Suppressor macrophage treated with lipopolysaccharide for 4 hours (primary cell): ENCODE measurements at places on chromosomes 12 and 14.
A peak's percentile ranks its signal among the peaks of the same experiment; 100 is the strongest.

- no peak for DNase-seq
Measured at GRCh38 chr12:107650977-107651376, 34.6 kb upstream of the PWP1 start.

GRCh38 chr12:27521066-27521465, 2.9 kb upstream of the PPFIBP1 start:
- no peak for DNase-seq

GRCh38 chr12:83172441-83172840, 485.7 kb downstream of the TMTC2 start:
- no peak for DNase-seq

DNA sequence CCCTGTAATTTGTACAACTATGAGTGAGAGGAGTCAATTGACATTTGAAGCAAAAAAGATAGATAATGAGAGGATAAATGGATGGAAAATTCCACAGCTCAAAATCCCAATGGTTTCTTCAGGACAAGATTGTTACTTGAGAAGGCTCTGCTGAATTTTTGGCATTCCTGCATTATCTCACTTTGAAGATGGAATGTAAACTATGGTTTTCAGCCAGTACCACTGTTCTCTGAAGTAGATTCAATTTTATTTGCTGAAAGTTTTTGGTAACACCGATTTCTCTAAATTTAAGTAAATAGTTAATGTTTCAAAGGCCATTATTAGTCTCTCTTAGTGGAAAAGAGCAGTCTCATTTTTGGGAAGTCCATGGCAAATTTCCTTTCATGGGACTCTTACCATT, 121.9 kb upstream of the SLC38A2 start:
- no peak for DNase-seq

GRCh38 chr14:23444314-23444713, 8.9 kb upstream of the MYH7 start:
- DNase-seq: no peak

GRCh38 chr14:104926619-104927431, 2.1 kb downstream of the PLD4 start:
- DNase-seq: peak; percentile 77

DNA sequence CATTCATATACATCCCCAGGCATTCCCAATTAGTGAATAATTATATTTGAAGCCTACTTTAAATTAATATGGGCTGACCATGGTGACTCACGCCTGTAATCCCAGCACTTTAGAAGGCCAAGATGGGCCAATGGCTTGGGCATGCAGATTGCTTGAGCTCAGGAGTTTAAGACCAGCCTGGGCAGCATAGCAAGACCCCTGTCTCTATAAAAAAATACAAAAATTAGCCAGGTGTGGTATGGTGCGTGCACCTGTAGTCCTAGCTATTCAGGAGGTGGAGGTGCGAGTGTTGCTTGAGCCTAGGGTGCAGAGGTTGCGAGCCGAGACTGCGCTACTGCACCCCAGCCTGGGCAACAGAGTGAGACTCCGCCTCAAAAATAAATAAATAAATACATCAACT, 7.6 kb upstream of the ARID2 start:
- no peak for DNase-seq

GRCh38 chr12:65894088-65894487, 69.8 kb downstream of the HMGA2 start:
- no peak for DNase-seq

GRCh38 chr12:48943221-48943620, 14.1 kb downstream of the ARF3 start:
- no peak for DNase-seq

DNA sequence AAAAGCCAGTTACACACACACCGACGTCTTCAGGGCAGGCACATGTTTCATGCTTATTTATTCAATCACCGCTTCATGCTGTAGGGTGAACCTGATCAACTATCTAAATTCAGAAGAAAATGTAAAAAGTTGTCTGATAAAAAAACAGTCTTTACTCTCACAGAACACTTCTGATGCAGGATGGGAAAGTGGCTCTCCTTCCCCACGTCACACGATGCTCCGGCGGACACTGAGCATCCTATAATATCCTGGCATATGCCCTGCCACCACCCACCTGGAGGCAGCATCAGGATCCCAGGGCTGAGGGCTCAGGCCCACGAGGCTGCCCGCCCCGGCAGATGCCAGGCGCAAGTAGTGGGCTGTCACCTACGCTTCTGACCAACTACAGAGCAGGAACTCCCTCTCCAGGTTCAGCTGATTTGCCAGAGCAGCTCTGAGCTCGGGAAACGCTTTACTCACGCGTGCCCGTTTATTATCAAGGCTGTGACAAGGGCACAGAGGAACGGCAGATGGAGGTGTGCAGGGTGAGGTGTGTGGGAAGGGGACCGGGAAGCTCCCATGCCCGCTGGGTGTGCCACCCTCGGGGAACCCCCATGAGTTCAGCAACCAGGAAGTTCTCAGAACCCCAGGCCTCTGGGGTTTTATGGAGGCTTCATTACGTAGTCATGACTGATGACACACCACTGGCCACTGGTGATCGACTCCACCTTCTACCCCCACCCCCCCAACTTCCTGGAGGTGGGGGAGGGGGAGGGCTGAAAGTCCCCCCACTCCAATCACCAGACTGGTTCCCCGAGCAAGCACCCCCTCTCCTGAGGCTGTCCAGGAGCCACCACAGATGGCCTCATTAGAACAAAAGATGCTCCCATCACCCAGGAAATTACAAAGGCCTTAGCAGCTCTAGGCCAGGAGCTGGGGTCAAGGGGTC, 32.1 kb downstream of the SLC15A4 start:
- peak; percentile 63 for DNase-seq

GRCh38 chr12:88590851-88591250, 10.6 kb upstream of the KITLG start:
- no peak for DNase-seq

- no peak for DNase-seq
Measured at GRCh38 chr14:61334197-61334701, 12.9 kb downstream of the PRKCH start.

DNA sequence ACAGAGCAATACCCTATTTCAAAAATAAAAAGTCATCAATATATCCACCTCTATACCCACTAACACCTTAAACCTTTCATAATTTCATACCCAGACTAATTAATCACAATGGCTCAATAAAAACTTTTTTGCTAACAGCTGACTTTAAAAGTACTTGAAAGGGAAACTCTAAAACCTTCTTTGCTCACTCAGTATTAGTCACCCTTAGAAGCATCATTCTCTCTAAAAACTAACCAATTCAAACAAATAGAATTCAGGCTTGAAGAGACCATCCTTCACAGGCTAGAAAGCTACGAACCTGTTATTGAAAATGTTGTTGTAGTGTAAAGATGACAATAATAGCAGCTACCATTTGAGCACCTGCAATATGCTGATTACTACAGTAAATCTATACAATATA, 37.2 kb downstream of the HECTD1 start:
- no peak for DNase-seq

DNA sequence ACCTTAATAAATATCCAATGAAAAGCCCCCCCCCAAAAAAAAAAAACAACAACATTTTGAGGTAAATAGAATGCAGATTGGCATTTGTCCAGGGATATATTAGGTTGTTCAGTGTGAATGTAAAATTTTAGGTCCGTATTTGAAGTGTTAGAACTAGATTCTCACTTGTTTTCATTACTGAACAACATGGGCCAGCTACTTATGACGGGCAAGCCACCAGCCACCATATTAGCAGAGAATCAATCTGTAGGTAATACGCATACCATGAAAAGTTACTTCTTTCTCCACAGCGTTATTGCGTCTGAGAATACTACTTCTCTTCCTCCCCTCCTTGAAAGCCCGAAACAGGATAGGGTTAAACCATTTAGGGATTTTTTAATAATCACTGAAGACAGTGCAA, 5.4 kb downstream of the FLRT2 start:
- no peak for DNase-seq

DNA sequence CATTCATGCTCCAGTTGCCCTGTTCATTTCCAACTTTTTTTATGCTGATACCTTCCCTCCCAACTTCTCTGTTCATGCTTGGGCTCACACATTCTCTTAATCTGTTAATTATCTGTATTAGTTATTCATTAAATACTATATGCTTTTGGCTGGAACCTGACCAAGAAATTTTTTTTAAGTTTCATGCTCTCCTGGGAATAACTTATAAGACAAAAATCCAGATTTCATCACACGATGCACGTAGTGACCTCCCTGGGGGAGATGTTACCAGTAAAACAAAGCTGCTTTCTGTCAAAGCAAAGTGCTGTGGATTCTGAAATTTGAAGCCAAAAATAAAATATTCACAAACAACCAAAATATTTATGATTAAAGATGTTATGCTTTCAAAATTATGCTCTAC, 215.0 kb upstream of the USP15 start:
- DNase-seq: no peak

DNA sequence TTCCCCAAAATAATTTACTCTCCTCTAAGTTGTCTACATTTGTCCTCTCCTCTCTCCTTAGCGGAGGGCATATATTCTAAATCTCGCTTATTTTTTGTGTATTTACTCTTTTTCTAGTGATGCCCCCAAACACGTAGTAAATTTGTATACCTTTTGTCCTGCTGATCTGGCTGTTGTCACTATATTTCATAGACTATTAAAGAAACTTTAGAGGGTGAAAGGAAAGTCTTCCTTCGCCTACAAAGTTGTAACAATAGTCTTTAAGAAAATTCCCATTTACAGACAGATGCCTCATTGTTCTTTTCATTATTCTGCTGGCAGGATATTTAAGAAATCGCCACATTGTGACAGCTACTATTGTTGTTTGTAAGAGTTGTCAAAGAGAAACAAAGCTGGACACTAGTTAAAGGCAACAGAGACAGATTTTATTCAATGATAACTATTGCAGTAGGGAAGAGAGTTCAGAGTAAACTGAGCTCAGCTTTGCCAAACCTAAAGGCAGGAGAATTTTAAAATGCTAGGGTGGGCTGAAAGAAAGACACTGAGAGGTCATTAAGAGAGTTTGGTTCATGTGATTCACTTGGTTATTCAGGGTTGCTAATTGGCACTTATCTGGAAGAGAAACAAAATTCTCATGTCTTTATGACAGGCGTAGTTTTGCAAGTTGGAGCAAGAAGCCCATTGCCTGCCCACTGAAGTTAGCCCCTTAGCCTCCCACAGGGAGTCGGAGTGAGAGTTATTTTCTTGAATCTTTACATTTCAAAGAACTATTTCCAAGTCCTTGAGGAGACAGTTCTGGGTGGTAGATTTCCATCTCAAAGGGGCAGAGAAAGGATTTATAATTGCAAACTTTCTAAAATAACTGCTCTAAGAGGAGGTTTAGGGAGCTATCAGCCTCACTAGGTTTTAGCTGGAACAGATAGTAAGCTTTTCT, 1272.5 kb upstream of the SEL1L start:
- DNase-seq: no peak

GRCh38 chr12:119781804-119782203, 95.3 kb downstream of the CIT start:
- DNase-seq: no peak

DNA sequence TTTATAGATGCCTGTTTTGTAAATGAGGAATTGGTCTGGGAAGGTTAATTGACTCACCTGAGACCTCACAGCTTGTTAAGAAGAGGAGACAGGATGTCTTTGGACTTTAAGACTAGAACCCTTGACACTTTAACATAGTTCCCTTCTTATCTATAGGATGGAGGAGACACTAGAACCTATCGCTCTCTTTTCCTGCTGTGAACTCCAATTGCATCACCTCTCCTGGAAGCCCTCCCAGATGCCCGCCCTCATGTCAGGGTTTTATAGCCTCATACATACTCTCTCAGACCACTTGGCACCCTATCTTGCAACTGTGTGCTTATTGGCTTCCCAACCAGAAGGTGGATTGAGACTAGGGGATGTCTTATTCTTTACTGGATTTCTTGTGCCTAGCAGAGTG, 2.5 kb upstream of the CTDSP2 start:
- DNase-seq: no peak

DNA sequence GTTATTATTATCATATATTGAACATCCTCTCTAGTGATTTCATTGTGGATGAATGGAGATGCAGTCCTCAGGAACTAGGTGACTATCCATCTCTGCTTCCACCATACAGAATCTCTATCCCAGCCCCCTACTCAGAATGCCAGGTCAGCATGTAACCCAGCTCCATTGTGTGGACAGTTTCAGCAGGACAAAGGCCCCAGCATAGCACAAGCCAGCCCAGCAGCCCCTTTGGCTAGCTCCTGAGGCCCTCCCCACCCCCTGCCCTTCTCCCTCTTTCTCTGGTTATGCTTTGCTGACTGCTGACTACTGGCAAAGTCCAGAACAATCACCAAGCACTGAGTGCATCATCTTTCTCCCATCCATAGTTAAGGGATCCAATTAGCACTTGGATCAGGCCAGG, 5.8 kb upstream of the SPRYD4 start:
- no peak for DNase-seq

GRCh38 chr12:32036477-32037263, 70.0 kb upstream of the BICD1 start:
- no peak for DNase-seq
